Forelimb muscle (tissue), 1 donor: ENCODE measurements at places on chromosomes 3 and 15.

DNA sequence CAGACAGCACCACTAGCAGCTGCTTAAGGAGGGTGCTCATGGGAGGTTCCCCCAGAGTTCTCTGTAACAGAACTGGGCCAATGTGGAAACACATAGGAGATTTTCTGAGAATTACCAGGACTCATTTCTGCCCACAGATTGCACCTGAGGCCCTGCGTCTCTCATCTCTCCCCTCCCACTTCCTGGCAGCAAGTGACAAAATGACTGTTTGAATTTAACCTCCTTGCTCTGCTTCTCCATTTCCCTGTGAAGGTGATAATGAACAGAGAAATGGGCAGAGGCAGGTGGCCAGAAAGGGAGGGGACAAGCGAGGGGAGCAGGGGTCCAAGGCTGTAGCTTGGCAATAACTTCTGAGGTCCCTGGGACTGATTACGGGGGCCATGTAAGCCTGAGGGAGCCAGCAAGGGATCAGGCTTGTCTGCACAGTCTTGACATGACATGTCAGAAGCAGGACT lies 8.0 kb downstream of the EPHB1 start:
- no peak for DNase-seq

- DNase-seq, result no peak
Measured at GRCh38 chr15:66429546-66429945, 42.8 kb downstream of the MAP2K1 start.

GRCh38 chr3:38015485-38015884 lies 14.0 kb downstream of the PLCD1 start:
- DNase-seq, result no peak

- no peak for DNase-seq
Measured at GRCh38 chr3:197749315-197749600, 425 bp upstream of the FYTTD1 start.

- DNase-seq, result no peak
Measured at GRCh38 chr3:169564883-169565282, 98.6 kb downstream of the MECOM start.

GRCh38 chr3:80785475-80785874 lies 976.0 kb downstream of the GBE1 start:
- no peak for DNase-seq
